ENCODE measurements at places on chromosomes 2 and 18. TPM values are rescaled to one million over a fixed set of nuclear protein-coding genes. Genes with fewer than 3 reads are reported as not detected.
A peak's percentile ranks its signal among the peaks of the same experiment; 100 is the strongest.

- DNase-seq = no peak
Measured at GRCh38 chr18:79712206-79712857, 32.7 kb downstream of the CTDP1 start.

DNA sequence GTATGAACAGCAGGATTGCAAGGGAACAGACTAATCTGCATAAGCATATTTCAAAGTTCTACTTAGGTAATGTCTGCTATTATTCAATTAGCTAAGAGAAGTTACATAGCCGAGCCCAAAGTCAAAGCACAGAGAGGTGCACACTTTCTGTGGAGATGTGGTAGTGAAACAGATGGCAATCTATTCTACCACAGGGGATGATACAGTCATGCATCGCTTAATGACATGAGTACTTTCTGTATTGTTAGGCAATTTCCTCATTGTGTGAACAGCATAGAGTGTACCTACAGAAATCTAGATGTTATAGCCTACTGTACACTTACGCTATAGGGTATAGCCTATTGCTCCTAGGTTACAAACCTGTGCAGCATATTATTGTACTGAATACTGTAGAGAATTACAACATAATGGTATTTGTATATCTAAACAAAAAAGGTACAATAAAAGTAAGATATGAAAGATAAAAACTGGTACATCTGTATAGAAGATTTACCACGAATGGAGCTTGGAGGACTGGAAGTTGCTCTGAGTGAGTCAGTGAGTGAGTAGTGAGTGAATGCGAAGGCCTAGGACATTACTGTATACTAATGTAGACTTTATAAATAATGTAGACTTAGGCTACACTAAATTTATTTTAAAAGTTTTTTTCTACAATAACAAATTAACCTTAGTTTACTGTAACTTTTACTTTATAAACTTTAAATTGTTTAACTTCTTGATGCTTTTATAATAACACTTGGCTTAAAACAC lies 197.6 kb downstream of the MBD5 start:
- DNase-seq = no peak

Gene PHOSPHO2
- total RNA-seq = 7.1 TPM

DNA sequence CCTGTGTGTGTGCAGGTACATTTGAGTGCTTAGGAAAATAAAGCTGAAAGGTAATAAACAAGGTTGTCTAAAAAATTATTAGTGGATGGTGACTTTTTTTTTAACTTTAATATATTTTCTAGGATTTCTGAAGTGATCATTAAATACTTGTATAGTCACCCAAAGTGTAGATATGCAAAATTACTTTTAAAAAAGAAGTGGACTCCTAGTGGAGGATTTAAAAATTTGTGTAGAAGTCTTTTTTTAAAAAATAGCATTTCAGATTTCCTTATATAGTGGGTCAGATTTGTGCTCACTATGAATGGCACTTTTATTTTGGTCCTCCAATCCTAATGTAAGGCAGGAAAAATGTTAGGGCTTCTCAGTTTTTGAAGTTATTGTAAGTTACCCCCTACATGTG lies 3.9 kb downstream of the GORASP2 start:
- DNase-seq = no peak

- DNase-seq = no peak
Measured at GRCh38 chr2:147739508-147739907, 105.3 kb upstream of the ACVR2A start.

DNA sequence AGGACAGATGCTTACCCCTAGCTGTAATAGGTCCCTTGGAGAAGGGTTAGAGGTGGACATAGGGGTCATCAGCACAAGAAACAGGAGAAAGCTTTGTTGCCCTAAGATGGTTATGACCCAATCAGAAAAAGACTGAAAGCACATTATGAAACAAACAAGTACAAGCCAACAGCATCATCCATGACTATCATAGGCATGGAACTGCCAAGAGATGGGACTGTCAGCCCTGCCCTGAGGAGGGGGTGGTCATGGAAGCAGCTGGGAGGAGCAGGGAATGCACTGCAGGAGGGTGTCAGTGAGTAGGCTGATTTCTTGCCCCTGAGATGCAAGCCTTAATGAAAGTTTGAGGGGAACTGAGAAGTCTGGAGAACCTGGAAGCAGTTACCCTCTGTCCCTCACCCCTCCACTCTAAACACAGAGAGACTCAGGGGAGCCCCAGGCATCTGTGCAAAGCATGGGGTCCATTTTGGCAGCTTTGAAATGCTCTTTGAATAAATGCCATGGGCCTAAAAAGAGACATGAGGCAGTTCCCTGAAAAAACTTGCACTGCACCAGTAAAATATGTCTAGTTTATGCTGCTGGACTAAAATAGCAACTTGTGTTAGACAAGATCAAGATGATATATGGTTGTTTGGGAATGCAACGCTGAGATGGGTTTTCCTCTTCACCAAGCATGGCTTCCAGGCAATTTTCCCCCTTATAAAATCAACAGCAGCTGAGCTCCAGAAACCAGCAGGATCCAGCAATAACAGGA lies 122.7 kb upstream of the ZFP36L2 start:
- no peak for DNase-seq

DNA sequence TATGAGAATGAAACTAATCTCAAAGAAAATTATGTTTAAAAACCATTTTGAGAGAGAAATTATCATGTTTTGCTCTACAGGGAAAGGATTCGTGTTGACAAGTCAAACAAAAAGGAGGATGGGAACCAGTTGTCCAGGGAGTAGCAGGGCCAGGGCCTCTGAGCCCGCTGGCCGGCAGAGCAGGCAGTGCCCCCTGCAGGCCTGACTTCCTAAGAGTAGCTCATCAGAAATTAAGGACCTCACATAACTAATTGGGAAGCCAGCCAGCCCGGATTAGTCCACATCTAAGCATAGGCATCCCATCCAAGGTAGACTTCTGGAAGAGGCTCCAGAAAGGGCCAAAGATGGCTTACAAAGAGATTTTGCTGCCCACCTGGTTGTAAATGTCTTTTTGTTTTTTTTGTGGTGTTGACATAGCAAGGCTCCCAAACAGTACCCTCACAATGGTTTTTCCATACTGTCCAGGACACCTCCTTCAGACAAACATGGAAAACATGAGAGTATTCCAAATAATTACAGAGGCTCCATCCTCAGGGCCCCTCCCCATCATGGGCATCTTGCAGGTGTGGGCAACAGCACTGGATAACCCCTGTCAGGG lies 241.2 kb upstream of the TANK start:
- peak; percentile 67 for DNase-seq
